Non-pigmented ciliary epithelial cell (primary cell): ENCODE measurements at places on chromosomes 13 and 19.

DNA sequence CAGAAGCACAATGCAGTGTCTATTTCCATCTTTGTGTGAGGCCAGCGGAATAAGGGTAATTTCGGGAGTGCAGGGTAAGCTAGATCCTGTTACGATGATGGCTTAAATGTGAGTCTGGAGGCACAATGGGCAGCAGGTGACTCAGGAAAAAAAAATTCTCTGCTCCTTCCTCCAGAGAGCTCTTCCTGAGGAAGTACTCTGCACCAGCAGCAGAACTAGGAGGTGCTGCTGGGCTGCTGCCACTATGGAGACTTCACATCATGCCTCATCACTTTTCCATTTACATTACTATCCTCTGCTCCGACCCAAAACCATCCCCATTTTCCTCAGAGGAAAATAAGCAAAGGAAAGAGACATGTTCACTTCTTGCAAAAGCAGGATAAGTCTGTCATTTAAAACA is 282.0 kb downstream of the DNAJC15 start:
- DNase-seq, result no peak

DNA sequence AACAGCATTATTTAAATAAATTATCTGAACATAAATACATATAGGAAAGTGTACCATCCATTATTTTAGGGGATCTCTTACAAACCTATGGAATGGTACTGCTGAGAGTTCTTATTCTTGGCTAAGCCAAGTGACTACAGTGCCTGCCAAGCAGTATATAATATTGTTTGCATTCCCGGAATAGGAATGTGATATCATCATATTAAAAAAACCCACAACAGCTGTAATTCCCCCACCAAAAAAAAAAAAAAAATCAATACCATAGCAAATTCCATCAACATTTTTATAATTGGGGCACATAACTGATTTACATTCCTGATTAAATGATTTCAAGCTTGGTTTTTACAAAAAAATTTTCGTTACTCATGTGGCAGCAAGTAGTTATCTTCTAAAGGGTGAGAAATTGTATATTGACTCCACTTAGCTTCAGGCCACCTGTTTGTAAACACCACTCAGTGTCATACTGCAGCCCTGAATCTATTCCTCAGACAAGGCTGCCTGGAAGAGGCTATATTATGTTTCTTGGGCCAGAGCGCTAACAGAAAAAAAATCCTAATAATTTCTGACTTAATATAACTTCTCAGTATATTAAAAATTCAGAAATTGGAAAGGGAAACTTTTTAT is 278.1 kb downstream of the DNAJC15 start:
- no peak for DNase-seq

DNA sequence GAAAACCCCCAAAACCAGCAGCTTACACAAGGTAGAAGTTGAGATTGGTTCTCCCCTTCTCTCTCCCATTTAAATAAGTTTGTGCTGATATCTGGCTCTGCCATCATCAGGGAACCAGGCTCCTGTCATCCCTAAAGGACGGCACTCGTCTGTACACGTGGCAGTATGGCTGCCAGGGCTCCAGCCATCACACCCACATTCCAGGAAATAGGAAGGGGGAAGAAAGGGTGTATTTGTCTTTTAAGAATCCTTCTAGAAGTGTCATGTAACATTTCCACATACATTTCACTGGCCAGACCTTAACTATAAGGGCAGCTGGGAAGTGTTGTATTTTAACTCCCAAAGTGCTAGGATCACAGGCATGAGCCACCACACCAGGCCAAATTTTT is 10.1 kb downstream of the SPC24 start:
- DNase-seq, result no peak

- DNase-seq, result no peak
These were observed 42.8 kb upstream of the NPAS1 start for GRCh38 chr19:46976845-46977320.

DNA sequence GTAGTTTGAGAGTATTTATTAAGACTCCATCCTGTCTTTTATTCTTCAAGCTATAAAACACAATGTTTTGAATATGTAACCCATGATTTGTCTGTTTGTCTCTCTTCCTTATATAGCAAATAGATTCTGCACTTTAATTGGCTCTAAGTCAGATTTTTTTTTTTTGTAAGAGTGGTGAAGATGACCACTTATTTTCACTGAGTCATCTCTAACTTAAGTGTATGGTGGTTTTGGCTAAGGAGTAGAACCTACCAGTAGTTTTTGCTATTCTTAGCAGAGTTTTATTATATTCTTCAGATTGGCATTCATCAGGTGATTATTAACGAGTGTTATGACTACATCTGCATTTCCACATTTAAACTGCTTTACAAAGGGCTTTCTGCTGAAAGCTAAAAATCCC is 194.7 kb downstream of the LMO7 start:
- peak; percentile 15 for DNase-seq

DNA sequence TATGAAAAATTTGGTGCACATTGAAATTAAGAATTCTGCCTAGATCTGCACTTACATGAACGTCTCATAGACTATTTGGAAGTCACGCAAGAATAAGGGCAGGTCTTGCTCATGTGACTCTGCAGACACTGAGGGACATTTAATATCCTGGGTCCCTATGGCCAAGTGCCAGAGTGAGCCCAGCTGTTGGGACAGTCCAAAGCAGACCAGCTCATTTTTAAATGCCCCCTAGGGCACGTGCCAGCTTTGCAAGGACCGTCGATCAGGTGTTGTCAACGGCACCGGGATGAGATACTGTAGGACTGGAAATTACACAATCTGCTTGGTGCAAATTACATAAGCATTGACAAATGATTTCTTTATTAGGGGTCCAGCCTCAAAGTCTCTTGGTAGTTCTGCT is 293.6 kb downstream of the TEX29 start:
- DNase-seq, result no peak

GRCh38 chr13:112697756-112698655 is 8.2 kb downstream of the ATP11A start:
- DNase-seq, result no peak

- DNase-seq, result no peak
These were observed 3.8 kb downstream of the C13orf46 start for GRCh38 chr13:113969973-113970611.

- no peak for DNase-seq
These were observed 20.9 kb upstream of the FOSB start for GRCh38 chr19:45446944-45447343.

DNA sequence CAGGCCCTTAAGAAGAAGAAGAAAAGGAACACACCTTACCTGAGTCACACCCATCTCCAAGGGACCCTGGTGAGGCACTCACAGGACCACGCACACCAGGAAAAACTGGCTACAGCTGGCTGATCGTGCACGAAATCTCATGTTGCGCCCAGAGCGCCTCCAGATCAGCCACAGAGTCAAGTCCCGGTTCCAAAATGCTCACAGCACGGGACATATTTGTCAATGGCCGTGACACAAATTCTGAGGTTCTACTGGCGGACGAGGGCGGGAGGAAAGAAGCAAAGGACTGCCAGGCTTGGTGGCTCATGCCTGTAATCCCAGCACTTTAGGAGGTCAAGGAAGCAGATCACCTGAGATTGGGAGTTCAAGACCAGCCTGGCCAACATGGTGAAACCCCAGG is 21.5 kb downstream of the SH3GL1 start:
- DNase-seq, result no peak

GRCh38 chr19:9914315-9915207 is 21.8 kb downstream of the OLFM2 start:
- no peak for DNase-seq

GRCh38 chr19:16590876-16591802 is 18.9 kb upstream of the SLC35E1 start:
- no peak for DNase-seq

- DNase-seq, result no peak
These were observed 19.8 kb downstream of the COL4A1 start for GRCh38 chr13:110286833-110287819.

GRCh38 chr19:6213696-6214641 is 65.8 kb downstream of the MLLT1 start:
- no peak for DNase-seq

DNA sequence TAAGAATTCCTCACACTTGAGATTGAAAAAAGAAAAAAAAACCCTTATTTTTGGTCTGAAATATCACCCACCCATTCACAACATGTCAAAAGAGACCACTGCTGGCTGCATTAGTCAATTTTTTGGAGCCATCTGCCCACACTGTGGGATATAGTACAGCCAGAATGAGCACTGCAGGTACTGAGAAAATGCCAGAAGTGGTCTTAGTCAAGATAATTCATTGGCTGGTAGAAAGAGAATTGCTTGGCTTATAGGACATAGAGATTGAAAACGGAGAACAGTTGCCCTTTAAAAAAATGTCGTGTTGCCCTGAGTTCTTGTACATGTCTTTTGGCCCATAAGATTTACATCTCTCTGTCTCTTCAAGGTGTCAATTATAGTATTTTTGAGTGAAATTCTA is 1899.5 kb downstream of the OLFM4 start:
- DNase-seq, result no peak

DNA sequence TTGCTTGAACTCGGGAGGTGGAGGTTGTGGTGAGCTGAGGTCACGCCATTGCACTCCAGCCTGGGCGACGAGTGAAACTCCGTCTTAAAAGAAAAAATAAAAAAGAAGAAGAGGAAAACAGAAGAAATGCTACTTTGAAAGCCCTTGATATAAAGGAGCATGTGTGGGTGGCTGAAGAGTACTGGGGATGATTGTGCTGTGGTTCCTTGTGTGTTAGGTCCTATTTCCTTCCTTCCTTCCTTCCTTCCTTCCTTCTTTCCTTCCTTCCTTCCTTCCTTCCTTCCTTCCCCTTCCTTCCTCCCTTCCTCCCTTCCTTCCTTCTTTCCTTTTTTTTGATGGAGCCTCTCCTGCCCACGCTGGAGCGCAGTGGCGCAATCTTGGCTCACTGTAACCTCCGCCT is 14.3 kb downstream of the WDR88 start:
- no peak for DNase-seq

DNA sequence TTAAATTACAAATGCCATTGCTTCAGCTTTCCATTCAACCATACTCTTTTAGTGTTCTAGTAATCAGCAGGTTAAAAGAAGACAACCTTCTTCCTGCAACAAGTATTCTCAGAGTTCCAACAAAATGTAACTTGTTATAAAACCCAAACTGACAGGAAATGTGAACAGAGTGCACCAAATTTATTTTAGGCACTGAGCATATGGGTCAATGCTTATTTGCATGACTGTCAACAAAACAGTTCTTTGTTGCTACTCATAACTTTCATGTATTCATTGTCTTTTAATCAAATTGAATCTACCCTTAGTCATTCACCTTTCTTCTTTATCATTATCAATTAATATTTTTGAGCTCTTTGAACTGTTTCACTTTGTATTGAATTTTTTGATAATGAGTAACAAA is 554.1 kb downstream of the DACH1 start:
- DNase-seq, result no peak

GRCh38 chr13:105642511-105642958 is 892.9 kb downstream of the EFNB2 start:
- no peak for DNase-seq
